ENCODE measurements at places on chromosomes 3 and 15. TPM values are rescaled to one million over a fixed set of nuclear protein-coding genes. Genes with fewer than 3 reads are reported as not detected.

DNA sequence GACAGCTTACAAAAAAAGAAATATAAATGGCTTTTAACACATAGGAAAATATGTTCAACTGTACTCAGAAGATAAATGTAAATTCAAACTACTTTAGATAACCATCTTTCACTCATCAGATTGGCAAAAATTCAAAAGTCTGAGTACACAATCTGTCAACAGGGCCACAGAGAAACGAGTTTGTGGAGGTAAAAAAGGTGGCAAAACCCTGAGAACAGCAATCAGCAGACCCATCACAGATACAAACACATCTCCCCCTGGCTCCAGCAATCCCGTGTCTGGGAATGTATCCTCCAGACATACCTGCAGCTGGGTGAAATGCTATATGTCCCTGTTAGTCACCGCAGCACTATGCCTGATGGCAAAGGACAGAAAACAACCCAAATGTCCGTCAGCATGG, 149.5 kb downstream of the OSBPL10 start:
- no peak for DNase-seq

- DNase-seq, result peak; percentile 76
These were observed 37.8 kb upstream of the SPTSSB start for GRCh38 chr3:161409069-161409468.

DUOX1 gene
- total RNA-seq, result 0.02 TPM

GRCh38 chr3:124812291-124813265, 74.6 kb downstream of the ITGB5 start:
- DNase-seq, result no peak

DNA sequence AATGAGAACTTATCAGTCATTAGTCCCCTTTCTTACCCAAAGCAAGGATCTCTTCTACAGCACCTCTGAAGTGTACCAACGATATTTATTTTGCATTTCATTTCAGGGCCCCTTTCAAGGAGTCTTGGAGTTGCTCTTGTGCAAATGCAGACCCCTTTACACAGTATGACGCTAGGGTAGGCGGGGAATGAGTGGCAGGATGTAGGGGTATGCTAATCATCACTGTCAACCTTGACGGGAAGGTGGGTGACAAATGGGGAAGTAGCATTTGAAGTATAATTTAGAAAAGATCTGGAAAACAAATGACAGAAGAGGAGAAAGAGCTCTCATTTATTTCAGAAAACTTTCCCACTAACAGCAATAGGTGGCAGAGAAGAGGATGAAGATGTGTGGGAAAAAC, 94.4 kb downstream of the LRRN1 start:
- no peak for DNase-seq

GRCh38 chr15:78685159-78685921, 44.3 kb upstream of the CHRNB4 start:
- no peak for DNase-seq

TSEN2 gene
- total RNA-seq, result 30.5 TPM

GRCh38 chr15:74843891-74844299, 939 bp upstream of the ULK3 start:
- peak; percentile 64 for DNase-seq

DNA sequence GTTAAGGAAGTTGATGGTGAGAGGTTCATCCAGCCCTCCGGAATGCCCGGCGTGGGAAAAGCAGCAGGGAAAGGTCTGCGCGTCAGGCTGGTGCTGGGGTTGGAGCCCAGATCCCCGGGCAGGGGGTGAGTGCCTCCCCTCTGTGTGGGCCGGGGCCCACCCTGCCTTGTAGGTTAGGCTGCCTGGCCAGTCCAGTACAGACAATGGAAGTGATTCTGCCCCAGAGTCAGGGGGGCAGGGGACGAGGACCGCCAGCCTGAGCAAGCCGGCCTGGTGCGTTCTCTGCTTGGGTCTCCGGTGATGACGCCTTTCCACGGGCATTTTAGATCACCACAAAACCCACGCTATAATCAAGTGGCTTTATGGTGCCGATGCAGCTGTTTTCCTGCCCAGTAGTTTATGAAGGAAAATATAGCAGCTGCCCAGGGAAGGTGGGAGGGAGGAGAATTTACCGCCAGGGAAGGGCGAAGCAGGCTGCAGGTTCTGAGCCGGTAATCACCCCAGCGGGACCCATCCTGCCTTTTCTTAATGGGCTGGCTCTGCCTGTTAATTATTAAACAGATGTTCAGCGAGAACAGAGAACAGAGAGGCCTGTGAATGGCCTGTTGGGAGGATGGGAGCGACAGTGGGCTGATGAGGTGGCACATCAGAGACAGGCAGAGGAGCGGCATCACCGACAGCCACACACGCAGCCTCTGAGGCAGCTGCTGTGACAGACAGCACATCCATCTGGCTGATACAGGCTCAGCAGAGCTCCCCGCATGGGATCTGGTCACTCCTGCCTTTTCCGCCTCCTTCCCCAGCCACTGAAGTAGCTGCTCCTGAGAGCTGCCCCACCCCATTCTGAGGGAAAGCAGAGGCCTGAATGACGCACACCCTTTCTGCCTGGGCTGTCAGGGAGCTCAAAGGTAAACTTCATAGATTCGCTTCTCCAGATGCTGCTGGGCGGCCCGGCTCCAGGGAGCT, 35.2 kb downstream of the BDH1 start:
- no peak for DNase-seq

DNA sequence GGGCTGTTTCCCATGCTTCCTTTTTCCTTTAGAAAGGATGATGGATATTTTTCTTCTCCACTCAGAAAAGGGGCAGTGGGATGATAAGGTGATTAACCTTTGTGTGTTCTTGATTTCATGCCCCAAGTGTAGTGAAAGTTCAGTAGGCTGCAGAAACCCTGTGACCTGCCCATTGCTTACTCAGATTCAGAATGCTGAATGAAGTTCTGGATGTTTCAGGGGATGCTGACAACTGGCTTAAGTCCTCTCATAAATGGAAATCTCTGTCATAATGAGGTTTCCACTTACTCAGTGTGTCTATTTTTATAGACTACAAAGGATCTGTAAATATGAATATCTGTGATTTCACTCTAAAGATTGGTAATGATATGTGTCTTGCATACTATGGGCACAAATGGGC, 471.3 kb upstream of the TPRG1 start:
- no peak for DNase-seq

ZBTB47 gene
- 1.0 TPM for total RNA-seq

PRKCI gene
- total RNA-seq, result 19.7 TPM

GRCh38 chr3:46845397-46845859, 17.8 kb downstream of the MYL3 start:
- DNase-seq, result no peak

ATP11B gene
- total RNA-seq, result 87.9 TPM

IGF1R gene
- 35.3 TPM for total RNA-seq

CCDC174 gene
- 16.0 TPM for total RNA-seq

- DNase-seq, result no peak
These were observed 8.2 kb downstream of the CDC25A start for GRCh38 chr3:48180021-48180420.

HRG gene
- not detected for total RNA-seq

DNA sequence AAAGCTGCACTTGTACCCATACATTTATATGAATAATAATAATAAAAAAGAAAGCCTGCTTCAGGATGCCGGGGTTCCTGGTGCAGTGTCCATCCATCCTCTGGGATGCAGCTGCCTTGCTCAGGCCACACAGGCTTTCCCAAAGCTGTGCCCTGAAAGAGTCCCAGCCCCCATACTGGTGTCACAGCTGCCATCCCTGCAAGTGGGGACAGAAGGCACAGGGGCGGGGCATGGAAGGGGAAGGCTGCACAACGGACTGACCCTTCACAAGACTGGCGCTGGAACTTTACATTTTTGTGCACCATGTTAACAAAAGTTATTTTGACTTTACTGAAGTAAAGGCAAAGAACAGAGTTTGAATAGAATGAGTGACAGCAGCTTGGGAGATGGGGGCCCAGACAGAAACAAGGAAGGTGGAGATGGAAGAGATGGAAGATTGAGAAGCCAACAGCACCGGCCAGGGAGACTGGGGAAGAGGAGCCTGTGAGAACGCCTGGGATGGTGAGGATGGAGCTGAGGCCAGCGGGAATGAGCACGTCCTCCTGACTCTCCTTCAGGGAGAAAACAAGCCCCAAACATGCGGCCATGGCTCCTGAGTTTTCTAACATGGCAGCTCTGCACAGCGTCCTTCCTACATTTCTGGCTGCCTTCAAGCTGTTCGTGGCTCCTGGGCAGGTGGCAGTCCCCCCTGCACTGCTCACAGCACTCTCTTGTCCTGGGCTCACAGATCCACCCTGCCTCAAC, 73.1 kb downstream of the ABTB1 start:
- no peak for DNase-seq

DNA sequence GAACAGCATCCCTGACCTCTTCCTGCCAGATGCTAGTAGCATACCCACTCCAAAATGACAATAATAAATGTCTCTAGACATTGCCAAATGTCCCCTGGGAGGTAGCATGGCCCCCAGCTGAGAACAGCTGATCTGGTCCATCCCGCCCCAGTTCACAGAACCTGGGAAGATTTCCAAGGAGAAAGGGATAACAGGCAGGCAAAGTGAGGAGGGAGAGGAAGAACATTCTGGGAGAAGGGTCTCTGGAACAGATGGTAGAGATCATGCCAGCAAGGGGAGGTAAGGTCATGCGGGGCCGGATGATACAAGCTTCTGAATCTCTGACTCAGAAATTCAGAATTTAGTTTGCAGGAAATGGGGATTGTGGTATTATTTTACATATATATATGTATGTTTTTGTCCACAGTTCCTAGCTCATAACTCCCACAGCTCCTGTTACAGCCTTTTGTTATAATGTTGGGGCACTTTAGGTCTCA, 192.7 kb downstream of the SUCLG2 start:
- no peak for DNase-seq

DNA sequence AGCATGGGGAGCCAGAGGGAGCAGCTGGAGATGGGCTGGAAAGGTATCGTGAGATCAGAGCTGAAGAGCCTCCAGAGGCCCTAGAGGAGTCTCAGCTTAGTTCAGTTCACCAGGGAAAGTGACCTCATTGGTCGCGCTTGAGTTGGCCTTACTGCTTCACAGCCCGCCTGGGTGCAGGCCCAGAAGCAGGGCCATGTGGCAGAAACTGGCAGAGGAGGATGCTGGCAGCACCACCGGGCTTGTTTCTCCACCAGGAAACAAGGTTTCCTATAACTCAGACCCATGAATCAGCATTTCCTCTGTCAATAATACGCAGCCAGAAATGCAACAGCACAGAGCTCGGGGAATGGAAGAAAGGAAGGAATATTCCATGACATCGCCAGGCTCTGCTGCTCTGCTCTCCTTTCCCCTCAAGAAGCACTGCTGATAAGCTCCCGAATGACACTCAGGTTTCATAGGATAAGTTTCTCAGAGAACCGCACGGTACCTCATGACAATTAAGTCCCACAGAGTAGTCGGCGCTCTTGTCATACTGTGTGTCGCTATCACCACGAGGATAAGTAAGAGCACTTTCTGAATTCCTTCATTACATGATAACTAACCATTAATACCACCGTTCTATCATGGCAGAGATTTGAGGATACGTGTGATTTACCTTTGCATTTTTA, 147.1 kb upstream of the LPP start:
- peak; percentile 57 for DNase-seq

MYO5A gene
- total RNA-seq, result 19.8 TPM

DNA sequence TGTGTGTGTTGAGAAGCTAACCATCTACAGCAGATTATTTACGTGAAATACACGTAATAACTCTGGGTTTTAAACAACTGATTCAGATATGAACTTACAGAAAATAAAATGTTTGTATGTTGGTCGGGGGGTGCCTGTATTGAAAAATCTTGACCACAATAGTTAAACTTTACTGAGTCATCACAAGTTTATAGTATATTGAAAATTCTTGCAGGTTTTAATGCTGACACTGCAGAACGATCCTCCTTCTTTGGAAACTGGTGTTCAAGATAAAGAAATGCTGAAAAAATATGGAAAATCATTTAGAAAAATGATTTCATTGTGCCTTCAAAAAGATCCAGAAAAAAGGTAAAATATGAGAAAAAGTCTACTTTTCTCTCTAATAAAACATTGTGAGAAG, 41.3 kb upstream of the SLC22A13 start:
- no peak for DNase-seq

DNA sequence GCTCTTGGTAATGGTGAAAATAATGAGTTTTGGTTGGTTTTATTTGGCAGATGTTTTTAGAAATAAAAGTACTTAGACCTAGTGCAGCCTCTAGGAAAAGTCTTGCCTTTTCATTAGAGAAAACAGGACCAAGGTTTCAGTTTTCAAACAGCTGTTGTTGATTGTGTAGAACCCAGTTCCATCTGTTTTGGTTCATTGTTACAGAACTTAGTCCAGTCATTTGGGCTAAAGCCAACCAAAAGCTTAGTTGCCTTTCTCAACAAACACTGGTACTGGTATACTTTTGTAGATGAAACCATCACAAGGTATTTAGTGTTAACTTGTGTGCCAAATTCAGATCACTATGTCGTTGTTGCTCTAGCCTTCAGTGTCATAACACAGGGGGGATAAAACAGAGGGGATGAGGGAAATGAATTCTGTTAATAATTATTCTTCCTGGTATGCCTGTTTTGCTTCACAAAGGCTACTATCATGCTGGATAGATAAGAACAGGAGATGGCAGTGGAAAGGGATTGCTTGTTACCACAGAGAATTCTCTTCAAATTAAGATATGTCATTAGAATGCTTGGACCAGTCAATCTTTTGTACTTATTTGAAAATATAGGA, 12.6 kb upstream of the APH1B start:
- DNase-seq, result no peak

ERICH6 gene
- total RNA-seq, result not detected

PPM1L gene
- total RNA-seq, result 2.7 TPM

SPTBN5 gene
- 0.65 TPM for total RNA-seq

TIMP4 gene
- total RNA-seq, result 0.19 TPM

GRCh38 chr3:33194303-33194702, 24.3 kb downstream of the SUSD5 start:
- DNase-seq, result no peak

A4GNT gene
- total RNA-seq, result not detected

DNA sequence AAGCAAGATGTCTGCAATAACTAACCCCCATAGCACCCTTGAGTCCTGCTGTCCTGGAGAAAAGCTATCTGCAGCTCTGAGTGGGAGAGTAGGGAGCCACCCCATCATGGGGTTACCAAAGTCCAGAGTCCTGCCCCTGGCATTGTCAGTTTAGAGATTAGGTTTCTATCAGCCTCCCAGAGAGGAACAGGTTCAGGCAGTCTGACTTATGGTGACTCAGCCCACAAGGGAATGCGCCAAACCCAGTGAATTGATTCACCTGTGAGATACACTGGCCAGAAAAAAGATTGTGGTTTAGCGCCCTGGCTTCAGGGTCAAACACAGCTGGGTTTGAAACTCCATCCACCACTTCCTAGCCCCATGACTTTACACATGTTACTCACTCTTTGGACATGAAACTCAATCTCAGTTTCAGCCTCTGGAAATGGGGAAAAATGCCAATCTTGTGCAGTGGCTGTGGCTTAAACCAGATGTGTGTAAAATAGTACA, 263.6 kb upstream of the HES1 start:
- peak; percentile 59 for DNase-seq

GRCh38 chr3:135982404-135982761, 16.9 kb downstream of the PPP2R3A start:
- no peak for DNase-seq

GOLGA8N gene
- total RNA-seq, result 4.1 TPM

All from activated CD4-positive, alpha-beta T cell treated with anti-CD3 and anti-CD28 coated beads, Interleukin-2, amount 10 ng/mL, durations not matched to agents 24 days and 14 days (primary cell).